ENCODE measurements at places on chromosomes 13 and 19.

DNA sequence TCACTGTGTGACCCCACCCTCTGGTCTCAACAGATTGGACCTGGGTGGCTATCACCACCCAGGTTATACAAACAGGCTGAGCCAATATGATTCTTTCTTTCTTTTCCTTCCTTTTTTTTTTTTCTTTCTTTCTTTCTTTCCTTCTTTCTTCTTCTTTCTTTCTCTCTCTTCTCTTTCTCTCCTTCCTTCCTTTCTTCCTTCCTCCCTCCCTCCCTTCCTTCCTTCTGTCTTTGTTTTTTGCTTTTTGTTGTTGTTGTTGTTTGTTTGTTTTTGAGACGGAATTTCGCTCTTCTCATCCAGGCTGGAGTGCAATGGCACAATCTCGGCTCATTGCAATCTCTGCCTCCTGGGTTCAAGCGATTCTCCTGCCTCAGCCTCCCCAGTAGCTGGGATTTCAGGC, 17.0 kb upstream of the PTPRS start:
- no peak for DNase-seq

- no peak for DNase-seq
These were observed 92.1 kb downstream of the STARD13 start for GRCh38 chr13:33193428-33193974.

DNA sequence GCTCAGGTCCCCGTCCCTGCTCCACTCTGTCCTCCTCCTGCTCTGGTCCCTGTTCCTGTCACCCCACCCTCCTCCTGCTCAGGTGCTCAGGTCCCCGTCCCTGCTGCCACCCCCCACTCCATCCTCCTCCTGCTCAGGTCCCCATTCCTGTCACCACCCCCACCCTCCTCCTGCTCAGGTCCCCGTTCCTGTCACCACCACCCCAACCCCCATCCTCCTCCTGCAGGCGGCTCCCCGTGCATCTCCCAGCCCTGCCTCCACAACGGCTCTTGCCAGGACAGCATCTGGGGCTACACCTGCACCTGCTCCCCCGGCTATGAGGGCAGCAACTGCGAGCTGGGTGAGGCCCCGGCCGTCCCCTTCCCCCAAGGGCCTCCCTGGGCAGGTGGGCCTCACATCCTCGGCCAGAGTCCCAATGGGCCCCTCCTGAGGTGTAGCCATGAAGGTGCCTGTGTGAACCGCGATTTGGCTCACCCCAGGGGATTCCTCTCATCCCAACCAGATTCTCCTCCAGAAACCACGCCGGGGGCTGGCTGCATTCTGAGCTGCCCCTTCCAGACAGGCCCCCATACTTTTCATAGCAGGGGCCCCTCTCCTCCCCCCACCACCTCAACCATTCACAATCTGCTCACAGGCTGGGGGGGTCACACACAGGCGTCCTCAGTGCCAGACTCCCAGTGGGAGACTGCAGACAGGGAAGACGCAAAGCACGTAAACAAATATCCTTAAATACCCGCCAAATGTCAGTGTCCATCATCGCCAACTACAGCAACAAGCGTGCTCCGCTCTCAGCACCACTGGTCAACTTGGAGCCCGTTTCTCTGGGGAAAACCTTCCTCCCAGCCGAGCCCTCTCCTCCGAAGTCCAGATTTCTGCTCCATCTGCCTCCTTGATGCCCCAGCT, 4.6 kb downstream of the PROZ start:
- no peak for DNase-seq

DNA sequence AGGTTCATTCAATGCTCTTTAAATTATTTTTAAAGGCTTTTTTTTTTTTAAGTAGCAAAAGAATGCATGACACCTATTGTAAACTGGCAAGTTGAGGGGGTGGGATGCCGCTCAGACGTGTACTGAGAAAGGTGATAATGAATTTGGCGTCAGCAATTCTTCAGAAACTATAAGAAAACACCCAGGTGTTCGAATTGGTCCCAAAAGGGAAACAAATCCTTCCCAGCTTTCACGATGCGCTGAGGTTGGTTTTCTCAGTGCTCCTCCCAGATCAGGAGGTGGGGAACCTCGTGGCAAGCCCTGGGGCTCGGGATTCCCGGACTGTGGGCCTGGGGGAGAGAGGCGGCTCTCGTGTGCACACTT, 543 bp upstream of the FAM124A start:
- DNase-seq, result no peak

- no peak for DNase-seq
These were observed 593.8 kb downstream of the OLFM4 start for GRCh38 chr13:53622456-53622855.

DNA sequence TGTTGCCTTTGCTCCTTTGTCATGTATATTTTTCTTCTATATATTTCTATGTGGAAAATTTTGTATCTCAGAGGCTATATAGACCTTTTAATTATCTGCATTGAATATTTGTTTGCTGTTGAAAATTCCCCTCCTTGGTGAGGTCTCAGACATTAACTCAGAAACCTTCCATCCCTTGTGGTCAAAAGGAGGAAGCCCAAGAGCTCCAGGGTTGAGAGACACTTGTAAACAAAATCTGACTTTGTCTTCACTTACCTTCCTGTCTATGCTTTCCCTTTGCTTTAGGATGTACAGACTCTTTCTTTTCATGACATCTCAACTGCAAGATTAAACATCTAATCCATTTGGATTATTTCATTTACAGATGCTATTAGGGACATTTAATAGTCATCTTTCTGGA, 157.5 kb downstream of the PCDH20 start:
- no peak for DNase-seq

Measured in activated effector memory CD4-positive, alpha-beta T cell treated with anti-CD3 and anti-CD28 coated beads, Interleukin-2, amount 50 U/mL, for 16 hours (primary cell).